ENCODE measurements at places on chromosomes 7 and 10.

DNA sequence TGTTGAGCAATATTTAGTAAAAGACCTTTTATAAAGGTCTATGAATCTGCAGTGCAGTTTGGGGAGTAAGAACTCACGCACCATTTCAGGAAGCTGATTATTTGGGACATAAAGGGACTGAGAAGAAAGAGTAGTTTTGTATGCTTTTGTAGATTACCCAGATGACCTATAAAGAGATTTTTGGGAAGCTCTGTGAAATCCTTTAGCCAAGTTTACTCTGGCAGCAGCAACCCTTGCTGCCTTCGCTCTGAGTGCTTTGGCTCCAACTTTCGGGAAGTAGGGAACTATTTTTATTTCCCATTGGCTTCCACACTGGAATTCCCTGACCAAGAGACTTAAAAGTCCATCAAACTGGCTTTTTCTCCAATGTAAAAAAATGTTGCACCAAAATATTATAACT, 1110.1 kb upstream of the PHF14 start:
- DNase-seq: no peak

DNA sequence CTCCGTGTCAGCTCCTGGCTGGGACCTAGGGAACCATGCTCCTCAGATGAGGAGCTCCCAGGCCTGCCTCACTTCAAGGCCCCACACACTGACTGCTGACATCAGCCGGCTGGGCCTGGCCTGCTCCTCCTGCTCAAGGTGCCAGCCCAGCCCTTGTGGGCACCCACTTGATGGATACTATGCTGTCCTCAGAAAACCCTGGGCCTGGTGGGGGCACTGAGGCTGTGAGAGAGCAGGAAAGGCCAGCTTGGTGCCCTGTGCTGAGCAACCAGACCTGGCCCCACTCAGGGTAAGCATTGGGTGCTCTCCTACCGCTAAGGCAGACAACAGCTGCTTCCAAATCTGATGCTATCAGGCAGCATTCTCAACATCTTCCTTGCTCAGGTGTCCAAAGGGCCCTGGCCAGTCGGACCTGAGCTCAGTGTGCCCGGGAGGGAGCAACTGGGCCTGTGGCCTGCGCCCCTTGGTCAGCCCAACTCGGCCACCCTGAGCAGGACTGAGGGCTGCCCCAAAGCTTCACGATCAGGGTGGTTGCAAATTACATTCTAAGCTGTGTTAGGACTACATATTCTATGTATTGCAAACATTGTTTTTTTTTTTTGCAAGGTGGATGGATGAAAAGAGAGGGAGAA, 21.9 kb upstream of the ANTXRL start:
- DNase-seq: no peak

DNA sequence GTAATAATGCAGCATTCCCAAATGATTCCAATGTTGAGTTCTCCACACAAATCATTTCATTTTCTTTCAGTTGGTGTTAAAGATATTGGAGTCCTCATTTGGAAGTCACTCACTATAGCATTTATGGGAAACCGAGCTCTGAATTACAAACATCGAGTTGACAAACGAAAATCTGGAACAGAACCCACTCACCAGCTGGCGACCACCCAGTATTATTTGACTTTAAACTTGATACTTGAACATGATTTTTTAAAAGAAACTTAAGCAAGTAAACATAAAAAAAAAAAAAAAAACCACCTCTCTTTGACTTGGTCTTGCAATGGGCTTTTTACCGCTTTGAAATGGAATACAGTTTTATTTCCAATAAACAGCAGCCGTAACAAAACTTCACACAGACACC, 576.6 kb upstream of the C7orf33 start:
- no peak for DNase-seq

DNA sequence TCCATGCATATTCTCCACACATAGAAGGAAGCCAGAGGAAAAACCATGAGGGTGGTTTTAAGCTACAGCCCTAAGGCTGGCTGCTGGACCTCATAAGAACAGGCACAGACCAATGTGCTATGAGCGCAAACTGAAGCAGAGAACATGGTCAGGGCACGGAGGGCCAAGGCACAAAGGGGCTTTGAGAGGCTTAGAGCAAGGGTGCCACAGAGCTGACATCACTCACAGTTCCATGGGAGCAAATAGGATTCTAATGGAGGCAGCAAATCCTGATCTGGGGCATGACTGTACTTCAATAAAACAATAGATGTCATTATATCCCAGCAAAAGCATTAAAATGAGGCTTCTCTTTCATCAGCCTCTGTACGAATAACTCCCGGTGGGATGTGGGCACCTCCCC, 162.4 kb downstream of the COBL start:
- DNase-seq: no peak

GRCh38 chr10:79391231-79392019, 44.2 kb downstream of the PPIF start:
- DNase-seq: no peak

DNA sequence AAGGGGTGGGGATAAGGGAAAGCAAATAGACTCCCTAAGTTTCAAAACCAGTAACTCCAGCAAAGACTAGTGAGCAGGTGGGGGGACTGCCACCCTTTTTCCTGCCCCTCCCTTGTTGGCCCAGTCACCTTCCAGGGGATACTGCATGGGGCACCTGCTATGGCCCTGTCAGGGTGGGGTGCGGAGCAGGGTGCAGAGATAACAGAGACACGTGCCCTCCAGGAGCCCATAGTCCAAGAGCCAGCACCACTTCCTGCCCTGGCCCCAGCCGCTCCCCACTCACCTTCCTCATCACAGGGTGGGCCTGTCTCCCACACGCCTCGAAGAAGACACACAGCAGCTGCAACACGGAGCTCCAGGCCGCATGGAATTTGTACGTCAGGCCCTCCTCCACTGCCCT, 20.6 kb downstream of the RRP12 start:
- DNase-seq: no peak

GRCh38 chr7:42950417-42950816, 18.2 kb downstream of the MRPL32 start:
- no peak for DNase-seq

- no peak for DNase-seq
Observed at GRCh38 chr10:93711891-93712290, 9.5 kb upstream of the FRA10AC1 start.

GRCh38 chr7:136064081-136064480, 86.9 kb upstream of the MTPN start:
- DNase-seq: no peak

GRCh38 chr7:135194494-135195095, 16.7 kb downstream of the WDR91 start:
- DNase-seq: no peak

DNA sequence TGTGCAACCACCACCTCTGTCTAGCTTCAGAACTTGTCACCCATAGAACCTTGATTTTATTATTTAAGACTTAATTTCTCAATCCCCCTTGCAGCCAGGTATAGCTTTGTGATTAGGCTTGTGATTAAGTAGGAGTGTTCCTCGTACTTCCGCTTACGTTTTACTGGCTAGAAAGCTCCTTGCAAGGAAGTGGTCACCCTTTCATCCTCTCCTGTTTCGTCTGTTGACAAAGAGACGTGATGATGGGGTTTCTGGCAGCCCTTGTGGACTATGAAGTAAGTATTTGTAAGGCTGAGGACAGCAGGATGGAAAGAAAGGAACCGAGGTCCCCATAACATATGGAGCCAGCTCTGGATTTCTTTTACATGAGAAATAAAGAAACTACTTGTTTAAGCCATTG, 86.5 kb upstream of the KDM7A start:
- DNase-seq: no peak

- no peak for DNase-seq
Observed at GRCh38 chr10:72490951-72491350, 134.9 kb downstream of the MICU1 start.

GRCh38 chr7:151178831-151179230, 8.2 kb downstream of the ASB10 start:
- no peak for DNase-seq

DNA sequence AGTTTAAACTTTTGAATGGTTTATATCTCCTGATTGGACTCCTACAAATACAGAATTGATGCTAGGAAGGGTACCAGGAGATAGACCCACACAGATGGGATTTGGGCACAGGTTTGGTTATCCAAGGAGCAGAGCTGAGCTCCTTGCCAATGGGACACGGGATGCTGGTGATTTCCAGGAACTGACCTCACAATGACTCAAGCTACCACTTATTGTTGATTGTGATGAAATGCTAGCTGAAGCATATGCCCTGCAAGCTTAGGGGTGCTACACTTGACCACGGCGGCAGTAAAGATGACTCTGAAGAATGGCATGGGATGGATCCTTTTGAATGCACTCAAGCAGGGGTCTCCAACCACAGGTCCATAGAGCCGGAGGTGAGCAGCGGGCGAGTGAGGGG, 45.5 kb upstream of the VKORC1L1 start:
- no peak for DNase-seq

DNA sequence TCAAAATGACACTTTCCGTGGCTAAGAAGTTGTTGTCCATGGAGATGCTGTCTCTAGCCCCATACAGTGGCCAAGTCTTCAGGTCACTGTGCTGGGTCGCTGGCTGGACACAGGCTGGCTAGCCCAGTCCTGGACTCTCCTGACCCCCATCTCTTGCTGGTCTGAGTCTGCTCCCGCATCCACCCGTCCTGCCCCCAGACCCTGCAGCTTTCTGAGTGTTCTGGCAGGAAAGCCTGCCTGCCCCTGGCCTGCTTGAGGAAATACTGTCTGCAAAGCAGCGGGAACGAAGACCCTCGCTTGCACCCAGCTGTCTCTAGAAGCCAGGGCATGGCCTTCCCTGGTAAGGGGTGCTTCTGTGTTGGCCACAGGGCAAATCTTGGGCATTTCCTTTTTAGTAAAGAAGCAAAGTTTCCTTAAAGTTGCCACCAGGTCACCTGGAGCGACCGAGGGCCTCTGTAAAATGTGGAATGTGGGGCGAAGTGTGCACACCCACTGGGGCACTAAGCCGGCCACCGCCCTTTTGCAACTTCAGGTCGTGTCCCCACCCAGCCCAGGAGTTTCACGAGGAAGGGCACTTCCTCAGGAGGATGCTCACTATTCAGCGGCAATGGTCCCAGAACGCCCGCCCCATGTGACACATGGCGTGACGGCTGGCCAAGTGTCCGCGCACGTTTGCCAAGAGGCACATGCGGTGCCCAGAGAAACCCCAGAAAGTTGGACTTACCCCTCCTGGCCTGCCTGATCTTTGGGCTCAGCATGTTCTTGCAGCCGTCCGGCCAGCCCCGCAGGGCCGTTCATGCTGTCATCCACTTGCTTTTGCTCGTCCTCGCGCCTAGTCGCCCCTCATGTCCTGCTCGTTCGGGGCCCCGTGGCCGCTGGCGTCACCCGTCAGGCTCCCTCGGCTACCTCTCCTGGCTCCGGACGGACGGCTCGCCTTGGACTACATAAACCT, 558 bp downstream of the ARHGAP22 start:
- DNase-seq: no peak

GRCh38 chr7:21269021-21269420, 158.9 kb upstream of the SP4 start:
- DNase-seq: no peak

- no peak for DNase-seq
Observed at GRCh38 chr10:124142006-124142739, 48.8 kb upstream of the CHST15 start.

- DNase-seq: no peak
Observed at GRCh38 chr7:55250313-55250712, 114.8 kb upstream of the LANCL2 start.

DNA sequence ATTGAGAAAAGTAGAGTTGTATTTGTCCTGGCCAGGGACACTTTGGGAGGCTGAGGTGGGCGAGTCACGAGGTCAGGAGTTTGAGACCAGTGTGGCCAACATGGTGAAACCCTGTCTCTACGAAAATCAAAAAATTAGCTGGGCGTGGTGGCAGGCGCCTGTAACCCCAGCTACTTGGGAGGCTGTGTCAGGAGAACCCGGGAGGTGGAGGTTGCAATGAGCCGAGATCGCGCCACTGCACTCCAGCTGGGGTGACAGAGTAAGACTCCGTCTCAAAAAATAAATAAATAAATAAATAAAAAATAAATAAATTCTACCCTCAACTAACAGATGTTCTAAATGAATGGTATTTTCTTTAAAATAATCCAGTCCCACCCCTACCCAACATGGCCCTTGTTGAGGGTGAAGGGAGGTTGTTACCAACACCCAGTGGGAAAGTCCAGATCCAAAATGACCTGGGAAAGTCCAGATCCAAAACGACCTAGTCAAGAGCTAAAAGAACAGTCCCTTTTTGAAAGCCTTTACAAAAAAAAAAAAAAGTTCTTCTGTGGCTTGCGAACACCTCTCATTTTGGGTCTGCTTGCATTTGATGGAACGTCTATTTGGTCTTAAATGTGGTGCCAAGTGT, 16.0 kb downstream of the MXI1 start:
- DNase-seq: no peak

All from activated T-helper 1 cell treated with anti-CD3 and anti-CD28 coated beads, Interleukin-2, amount 50 U/mL, for 16 hours (primary cell).